CD8-positive, alpha-beta memory T cell (primary cell): ENCODE measurements at places on chromosomes 16 and 17. TPM values are rescaled to one million over a fixed set of nuclear protein-coding genes. Genes with fewer than 3 reads are reported as not detected.

DNA sequence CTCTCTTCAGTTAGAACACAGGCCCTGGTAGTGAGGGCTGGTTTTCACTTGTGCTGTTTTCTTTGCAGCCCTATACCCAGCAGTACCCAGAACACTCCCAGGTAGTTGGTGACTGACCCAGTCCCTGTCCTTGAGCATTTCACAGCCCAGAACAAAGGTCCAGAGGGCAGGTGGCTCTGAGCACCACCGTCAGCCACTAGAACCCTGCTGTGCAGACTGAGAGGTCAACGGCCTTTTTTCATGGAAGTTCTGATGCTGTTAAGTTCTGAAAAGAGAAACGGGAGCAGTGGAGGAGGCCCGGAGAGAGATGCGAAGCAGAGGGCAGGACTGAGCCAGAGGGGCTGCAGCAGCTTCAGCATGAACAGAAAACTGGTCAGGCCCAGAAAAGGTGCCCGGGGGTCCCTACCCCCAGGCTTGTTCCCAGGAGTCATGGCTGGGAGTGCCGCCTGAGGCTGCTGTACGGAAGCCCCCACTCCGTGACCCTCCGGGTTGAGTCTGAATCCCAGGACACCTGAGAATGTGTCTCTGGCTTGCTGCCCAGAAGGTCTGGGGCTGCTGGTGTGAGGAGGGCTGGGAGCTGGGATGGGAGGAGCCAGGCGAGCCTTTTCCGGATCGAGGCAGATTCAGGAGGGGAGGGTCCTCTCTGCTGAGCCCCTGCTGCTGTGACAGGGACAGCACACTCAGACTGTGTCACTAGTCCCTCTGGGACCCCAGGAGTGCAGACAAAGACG lies 8.7 kb downstream of the ZNF276 start:
- no peak for DNase-seq

DNA sequence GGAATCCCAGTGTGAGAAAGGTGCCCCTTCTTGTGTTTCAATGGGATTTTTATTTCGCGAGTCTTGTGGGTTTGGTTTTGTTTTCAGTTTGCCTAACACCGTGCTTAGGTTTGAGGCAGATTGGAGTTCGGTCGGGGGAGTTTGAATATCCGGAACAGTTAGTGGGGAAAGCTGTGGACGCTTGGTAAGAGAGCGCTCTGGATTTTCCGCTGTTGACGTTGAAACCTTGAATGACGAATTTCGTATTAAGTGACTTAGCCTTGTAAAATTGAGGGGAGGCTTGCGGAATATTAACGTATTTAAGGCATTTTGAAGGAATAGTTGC lies 567 bp downstream of the UBB start:
- no peak for DNase-seq

DNA sequence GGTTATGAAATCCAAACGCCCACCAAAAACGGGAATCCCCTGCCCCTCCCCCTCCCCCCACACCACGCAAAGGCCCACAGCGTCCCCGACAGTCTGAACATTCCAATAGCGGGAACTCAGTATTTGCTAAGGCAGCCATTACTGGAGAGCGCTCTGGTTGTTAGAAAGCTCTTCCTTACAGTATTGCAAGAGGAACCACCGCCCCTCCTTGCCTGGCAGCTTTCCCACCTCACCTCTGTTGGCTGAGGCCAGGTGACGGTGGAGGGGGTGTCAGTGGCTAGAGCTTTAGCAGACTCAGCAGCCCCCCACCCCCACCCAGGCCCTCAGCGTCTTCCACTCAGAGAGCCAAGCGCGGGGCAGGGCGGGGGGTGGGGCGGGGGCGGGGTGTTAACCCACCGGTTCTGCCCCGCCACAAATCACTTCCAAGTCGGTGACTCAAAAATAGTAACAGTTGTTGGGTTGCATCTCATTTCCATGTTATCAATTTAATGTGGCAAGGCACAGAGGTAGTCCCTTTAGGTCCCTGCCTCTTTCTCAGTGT lies 2.2 kb upstream of the PLEKHH3 start:
- peak; percentile 52 for DNase-seq

- DNase-seq, result no peak
These were observed 3.1 kb upstream of the KRTAP3-2 start for GRCh38 chr17:41002814-41003213.

- DNase-seq, result no peak
These were observed 6.7 kb downstream of the ALOX12B start for GRCh38 chr17:8080799-8081219.

DNA sequence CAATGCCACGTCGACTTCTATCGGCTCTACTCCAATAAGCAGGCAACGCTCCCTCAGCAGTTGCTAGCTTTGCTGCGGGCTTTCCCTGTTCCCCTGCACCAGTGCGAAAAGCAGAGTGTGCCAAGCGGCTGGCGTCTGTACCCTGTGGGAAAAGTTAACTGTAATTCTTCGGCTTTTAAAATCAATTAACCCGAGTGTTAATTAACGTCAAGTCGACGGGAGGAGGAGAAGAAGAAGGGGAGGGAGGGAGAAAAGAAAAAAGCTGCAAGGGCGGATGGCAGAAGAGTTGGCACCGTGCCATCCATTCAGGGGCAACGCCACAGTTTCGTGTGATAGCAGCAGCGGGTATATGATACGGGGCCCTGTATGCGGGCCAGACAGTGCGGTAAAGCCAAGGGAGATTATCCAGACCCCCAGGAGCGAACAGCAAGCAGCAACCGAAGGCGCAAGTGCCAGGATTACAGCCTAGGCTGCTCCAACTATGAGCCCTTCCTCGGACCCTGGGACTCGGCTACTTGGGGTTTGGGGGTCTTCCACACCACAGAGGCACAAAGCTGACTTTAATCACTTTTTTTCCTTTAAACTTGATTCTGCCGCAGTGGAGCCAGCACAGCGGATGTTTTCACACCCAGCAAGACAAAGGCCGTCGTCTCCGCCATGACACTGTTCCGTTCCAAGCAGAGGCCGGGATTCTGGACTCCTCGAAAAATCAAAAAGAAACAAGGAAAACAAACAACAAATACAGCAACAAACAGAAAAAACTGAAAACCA lies 253.8 kb upstream of the PMFBP1 start:
- no peak for DNase-seq

Gene SECTM1
- 1.9 TPM for polyA plus RNA-seq

DNA sequence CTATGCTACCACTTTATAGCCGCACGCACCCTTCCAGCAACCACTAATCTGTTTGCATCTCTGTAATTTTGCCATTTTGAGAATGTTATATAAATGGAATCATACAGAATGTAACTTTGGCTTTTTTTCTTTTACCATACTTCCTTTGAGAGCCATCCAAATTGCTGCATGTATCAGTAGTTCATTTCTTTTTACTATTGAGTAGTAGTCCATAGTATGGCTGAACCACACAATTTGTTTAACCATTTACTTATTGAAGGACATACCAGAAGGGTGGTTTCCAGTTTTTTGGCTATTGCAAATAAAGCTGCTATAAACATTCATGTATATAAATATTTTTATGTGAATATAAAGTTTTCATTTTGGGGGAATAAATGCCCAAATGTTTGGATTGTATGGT lies 8.8 kb downstream of the TENT4B start:
- DNase-seq, result no peak
